CD4-positive, alpha-beta T cell (primary cell): ENCODE measurements at places on chromosomes 16 and 17.

DNA sequence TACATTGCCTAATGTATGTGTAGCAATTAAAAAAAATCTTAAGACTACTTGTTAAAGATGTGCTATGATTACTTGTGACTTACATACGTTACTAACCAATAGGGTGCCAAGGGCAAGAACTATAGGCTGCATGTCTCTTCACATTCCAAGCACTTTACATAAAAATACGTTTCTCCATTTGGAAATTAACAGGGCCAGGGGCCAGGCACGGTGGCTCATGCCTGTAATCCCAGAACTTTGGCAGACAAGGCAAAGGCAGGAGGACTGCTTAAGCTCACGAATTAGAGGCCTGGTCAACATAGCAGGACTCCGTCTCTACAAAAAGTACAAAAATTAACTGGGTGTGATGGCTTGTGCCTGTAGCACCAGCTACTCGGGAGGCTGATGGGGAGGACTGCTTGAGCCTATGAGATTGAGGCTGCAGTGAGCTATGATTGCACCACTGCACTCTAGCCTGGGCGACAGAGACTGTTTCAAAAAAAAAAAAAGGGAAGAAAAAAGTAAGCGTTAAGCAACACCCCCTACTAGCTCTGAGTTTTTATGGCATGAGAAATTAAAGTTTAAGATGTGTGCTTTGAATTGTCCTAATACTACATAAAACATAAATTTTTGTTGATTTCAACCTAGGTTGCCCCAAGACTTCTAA, 12.3 kb downstream of the PSMD12 start:
- DNase-seq, result no peak

DNA sequence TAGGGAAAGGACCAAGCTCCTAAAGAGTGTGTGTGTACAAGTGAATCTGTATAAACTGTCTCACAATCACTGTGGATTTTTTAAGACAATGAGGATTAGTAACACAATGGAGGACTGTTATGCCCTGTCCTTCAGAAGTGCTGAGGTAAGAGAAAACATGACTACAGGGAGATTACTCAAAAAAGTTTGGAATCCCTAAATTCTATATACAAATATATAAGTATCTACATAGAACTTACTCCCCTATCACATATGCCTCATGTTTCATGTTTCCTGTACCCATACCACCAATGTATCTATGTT, 81.9 kb downstream of the STH start:
- no peak for DNase-seq

GRCh38 chr17:41434005-41434404, 6.8 kb downstream of the KRT38 start:
- no peak for DNase-seq

GRCh38 chr17:2803971-2804370, 7.7 kb downstream of the RAP1GAP2 start:
- no peak for DNase-seq

GRCh38 chr17:46124695-46125592, 68.3 kb downstream of the KANSL1 start:
- no peak for DNase-seq

DNA sequence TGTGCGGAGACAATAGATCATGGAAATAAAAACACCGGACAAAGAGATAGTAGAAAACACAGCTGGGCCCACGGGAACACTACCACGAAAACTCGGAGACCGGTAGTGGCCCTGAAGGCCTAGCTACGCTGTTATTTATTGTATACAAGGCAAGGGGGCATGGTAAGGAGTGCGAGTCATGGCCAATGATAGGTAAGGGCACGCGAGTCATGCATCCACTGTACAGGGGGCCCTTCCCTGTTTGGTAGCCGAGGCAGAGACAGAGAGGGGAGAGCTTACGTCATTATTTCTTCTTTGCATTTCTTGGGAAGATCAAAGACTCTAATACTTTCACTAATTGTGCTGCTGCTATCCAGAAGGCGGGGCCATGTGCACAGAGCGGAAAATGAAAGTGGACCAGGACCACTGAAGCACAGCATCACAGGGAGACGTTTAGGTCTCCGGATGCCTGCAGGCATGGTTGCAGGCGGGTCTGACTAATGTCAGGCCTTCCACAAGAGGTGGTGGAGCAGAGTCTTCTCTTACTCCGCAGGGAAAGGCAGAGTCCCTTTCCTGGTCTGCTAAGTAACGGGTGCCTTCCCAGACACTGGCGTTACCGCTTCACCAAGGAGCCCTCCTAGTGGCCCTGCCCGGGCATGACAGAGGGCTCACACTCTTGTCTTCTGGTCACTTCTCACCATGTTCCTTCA, 74.4 kb upstream of the ARL4D start:
- no peak for DNase-seq

DNA sequence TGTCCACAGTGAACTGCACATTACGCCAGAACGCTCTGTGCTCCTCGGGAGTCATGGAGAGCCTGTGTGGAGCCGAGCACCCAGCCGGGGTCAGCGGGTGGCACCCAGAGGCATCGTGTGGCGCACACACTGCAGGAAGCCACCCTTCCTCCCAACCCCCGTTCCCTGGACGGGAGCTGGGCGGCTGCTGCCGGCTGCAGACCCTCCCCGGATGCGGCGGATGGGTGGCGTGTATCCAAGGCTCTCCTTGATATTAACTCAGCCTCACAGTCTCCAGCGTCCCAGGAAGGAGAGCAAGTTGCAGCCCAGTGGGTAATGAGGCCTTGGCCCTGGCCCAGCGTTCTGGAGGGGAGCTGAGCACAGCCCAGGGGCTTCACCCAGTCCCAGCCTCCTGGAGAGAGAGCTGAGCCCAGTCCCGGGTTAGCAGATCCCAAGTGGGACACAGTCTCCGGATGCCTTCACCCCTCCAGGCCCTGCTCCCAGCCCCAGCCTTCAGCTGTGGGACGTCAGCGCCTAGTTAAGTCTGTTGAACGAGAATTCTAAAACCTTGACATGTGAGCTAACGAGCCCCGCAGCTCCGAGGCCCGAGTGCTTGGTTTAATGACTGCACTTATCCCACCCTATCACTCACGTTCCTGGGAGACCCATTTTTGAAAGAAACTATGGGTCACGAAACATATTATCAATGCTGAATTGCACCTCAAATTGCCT, 86.6 kb downstream of the TBC1D16 start:
- DNase-seq, result no peak

DNA sequence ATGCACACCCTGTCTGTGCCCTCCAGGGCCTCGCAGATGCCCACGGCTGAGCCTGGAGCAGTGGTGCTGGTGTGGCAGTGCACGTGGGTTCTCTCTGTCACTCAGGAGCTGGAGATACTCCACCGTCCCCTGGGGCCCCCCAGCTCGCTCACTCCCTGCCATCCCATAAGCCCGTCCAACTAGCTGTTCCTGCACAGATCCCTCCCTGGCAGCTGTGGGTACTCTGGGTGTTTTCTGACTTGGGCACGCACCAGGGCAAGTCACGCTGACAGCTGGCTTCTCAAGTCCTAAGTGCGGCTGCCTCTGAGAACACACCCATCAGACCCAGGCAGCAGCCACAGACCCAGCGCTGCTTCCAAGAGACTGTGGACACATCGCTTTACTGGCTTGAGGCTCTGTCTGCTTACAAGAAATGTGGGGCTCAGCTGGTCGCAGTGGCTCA, 25.4 kb upstream of the ITGB4 start:
- no peak for DNase-seq

GRCh38 chr16:80277182-80277581, 263.6 kb upstream of the DYNLRB2 start:
- no peak for DNase-seq

DNA sequence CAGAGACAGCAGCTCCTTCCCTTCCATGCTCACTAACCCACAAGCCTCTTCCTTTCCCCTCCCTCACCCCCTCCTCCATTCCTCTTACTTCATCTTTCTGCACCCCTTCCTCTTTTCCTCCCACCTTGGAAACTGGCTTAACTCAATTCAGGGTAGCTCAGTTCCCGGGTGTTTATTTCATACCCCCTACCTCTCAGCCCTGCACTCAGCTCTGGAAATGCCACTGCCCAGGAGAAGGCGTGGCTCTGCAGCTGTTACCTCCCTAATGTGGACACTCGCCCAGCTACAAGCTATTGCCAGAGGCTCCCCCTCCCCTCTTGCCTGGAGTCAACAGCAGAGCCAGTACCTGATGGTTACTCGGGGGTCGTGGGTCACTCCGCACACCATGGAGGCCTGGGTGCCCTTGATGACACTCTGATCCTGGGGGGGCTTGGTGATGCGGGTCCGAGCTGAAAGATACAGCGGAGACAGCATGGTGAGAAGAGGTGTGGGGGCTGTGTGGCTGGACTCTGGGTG, 118.4 kb upstream of the CDC42EP4 start:
- DNase-seq, result no peak

GRCh38 chr16:8924214-8924613, 39.5 kb downstream of the USP7 start:
- no peak for DNase-seq

GRCh38 chr16:27314161-27314723, 468 bp downstream of the IL4R start:
- DNase-seq, result no peak

GRCh38 chr17:55959756-55960155, 193.5 kb upstream of the ANKFN1 start:
- no peak for DNase-seq

DNA sequence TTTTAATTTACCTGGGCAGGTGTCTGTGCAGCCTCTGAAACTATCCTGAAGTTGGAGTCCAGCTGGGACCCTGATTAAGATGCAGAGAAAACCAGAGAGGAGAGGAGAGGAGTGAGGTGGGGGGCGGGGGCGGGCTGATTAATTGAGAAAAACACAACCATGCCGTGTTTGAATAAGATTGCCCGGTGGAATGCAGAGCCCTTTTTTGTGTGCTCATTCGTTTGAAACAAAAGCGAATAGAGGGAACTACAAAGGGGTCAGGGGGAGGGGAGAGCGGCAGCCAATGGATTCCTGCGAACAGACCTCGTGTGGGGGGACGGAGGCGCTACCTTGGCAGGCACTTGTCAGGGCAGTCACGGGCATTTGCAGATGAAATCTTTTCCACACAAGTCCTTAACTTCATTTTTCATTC, 355.8 kb downstream of the SOX9 start:
- DNase-seq, result no peak

- DNase-seq, result no peak
These were observed 15.9 kb downstream of the CHMP1A start for GRCh38 chr16:89641458-89642119.

DNA sequence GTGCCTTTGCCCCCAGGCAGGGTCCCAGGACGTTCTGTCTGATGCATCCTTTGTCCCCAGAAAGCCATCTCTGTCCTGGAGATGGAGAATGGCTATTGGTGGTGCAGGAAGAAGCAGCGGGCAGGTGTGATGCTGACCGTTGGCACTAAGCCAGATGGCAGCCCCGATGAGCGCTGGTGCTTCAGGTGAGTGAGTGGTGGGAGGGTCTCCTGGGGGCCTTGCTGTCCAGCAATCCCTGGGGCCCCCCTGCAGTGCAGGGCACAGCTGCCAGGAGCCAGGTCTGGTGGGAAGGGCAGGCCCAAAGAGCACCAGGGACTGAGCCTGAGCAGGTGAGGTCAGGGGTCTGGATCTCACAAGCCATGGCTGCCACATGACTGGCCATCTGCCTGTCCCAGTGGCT, 18.1 kb downstream of the TRPV2 start:
- no peak for DNase-seq

DNA sequence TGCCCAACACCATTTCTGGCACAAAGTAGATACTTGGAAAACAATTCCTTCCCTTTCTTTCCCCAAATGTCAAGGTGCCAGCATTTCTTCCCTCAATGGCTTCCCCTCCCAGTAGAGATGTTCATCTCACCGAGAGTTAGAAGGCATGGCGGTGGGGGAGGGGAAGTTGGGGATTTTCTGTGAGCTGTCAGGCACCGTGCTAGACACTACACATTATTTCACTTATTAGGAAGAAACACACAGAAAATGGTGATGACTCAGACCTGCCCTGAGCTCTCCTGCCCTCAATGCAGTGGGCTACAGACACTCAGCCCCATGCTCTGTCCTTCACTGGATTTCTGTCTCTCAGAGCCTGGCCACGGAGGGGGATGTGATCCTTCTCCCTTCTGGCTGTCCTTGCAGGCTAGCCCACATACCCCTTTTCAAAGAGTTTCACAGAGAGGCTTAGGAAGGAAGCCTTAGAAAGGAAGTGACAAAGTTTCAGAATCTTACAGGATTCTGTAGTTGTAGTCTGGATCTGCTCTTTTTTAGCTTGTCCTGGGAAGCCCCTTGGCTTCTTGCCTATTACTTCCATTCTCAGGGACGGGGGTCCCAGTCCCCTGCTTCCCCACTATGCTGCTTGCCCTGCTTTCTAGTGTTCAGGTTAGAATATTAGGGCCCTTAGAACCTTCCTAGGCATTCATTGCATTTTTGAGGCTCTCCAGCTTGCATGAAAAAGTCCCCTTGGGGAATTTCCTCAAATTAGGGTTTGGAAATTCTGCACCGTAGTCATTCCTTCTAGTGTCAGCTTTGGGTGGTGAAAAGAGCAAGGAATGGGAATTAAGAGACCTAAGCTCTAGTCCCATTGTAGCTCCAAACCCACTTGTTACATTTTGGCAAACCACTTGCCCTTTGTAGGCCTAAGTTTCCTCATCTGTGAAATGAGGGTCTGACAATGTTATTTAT, 12.2 kb upstream of the CCL5 start:
- no peak for DNase-seq
